ENCODE measurements at places on chromosomes 3 and 15.

DNA sequence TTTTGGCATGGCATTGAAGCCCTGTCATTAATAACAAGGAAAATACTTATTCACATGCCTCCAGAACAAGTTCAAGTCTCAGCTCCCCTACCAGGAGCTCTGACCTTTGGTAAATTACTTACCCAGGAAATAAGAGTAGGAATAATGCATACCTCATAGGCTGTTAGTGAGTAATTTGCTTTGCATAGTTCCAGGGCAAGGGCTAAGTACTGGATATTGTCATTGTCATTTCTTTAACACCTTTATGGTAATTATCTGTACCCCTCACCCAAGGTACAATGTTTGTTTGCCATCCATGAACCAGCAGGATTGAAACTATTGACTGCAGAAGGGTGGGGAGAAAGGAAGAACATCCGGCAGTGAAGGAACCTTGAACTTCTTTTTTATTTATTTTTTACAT is 148.5 kb downstream of the SOX2 start:
- no peak for DNase-seq

GRCh38 chr3:186492385-186492984 is 51.7 kb downstream of the CRYGS start:
- DNase-seq = no peak

DNA sequence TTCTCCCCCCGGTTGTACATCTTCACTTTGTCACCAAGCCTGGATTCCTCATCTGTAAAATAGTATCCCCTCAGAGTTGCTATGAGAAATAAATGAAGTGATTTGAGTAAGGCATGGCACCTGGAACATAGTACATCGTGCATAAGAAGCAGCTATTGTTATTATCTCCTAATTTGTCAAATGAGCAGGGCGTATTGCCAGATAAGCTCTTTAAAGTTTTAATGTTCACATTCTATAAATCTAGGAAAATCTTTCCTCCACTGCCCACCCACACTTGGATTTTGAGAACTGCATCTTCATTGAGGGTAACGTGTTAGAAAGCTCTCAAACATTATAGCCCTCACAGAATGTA is 32.3 kb downstream of the CACNA1D start:
- DNase-seq = no peak

DNA sequence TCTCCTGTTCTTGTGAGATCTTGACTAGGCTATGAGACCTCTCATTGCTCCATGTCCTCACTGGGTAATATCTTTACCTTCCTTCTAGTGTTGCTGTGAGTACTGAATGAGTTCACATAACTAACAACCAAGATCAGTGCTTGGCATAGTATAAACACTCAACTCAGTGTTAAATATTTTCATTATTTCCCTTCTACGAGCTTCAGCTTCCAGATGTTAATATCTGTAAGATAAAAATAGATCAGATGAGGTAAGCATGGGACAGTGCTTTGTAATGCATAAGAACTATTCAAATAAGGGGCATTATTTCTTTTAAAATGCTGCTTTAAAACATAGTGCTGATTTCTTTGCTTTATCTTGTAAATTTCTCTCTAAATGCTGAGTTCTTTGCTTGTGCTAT is 130.8 kb downstream of the DIPK2A start:
- no peak for DNase-seq

DNA sequence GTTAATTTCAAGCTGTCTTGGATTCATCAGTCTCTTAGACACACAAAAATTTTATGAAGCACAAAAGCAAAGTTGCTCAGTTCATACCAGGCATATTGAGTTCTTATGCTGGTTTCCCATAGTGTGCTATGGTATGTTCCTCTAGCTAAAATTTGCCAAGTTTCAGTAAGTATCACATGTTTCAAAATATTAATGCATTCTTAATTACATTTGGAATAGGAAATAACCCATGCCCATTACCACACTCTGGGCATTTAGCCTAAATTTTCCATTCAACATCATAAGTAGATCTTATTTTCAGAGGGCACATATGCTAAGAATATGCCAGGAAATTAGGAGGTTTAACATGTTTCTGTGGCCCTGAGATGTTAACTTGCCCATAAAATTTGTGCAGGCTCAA is 289.9 kb downstream of the SHOX2 start:
- no peak for DNase-seq

GRCh38 chr3:145692751-145693150 is 468.2 kb downstream of the PLOD2 start:
- DNase-seq = no peak

GRCh38 chr15:73495181-73495580 is 52.2 kb downstream of the REC114 start:
- DNase-seq = no peak

GRCh38 chr3:188673646-188674186 is 498.1 kb upstream of the TPRG1 start:
- DNase-seq = peak; percentile 90

GRCh38 chr3:10206166-10206511 is 41.4 kb downstream of the IRAK2 start:
- DNase-seq = no peak

DNA sequence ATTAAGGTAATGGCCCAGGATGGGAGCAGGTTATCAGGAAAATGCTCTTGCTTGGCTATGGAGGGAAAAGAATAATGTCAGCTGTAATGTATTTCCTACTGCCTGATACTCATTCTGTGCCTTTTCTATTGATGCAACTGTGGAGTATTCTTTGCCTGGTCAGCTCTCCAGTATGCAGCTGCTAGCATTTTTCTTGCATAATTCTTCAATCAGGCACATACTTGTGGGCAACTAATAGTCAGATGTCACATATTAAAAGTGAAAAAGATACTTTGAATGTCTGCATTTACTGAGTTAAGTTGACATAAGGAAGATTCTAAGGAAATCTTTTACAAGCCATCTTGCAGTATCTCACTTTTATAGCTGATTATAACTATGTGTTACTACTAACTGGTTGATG is 29.5 kb downstream of the CD80 start:
- no peak for DNase-seq

Measured in astrocyte of the cerebellum (primary cell).